ENCODE measurements at places on chromosomes 16 and 17.

DNA sequence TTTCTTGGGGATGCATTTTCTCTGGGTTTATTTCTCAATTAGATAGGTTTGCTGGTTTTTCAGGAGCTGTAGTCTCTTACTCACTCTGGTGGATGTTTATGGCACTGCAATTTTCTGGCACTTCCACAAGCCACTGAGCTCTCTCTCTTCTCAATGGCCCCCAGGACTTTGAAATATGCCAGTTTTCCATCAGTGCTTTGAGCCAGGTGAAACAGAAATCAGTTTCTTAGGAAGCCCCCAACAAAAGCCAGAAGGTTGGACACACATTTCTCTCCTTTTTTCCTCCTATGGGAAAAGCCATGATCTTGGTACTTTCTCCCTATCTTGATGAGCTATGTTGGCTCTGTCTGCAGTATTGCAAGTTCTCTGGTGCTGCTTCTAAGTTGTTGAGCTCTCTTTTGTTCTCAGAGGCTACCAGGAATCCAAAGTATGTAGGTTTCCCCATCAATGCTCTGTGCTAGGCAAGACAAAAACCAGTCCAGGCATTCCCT, 90.7 kb upstream of the SMIM36 start:
- no peak for DNase-seq

- no peak for DNase-seq
Observed at GRCh38 chr16:12318661-12319427, 342.3 kb downstream of the SNX29 start.

- no peak for DNase-seq
Observed at GRCh38 chr17:42525221-42525620, 10.8 kb upstream of the NAGLU start.

- DNase-seq, result no peak
Observed at GRCh38 chr17:43399839-43400328, 1.1 kb downstream of the ARL4D start.

GRCh38 chr17:5541610-5542202, 42.6 kb downstream of the NLRP1 start:
- peak; percentile 4 for DNase-seq

DNA sequence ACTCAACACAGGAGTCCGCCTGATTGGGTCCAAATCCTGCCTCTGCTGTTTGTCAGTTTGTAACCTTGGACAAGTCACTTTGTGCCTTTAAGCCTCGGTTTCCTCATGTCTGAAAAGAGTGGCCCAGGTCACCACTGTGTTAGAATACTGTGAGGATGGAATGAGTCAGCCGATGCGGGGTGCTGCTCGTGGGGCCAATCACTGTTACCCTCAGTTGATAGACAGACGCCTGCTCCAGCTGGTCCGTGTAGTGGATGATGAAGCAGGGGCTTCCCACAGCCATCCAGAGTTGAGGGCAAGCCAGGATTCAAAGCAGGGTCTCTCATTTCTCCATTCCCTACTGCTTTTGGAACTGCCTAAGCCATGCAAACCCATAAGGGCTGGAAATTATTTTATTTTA, 5.8 kb downstream of the FBXL19 start:
- DNase-seq, result no peak

DNA sequence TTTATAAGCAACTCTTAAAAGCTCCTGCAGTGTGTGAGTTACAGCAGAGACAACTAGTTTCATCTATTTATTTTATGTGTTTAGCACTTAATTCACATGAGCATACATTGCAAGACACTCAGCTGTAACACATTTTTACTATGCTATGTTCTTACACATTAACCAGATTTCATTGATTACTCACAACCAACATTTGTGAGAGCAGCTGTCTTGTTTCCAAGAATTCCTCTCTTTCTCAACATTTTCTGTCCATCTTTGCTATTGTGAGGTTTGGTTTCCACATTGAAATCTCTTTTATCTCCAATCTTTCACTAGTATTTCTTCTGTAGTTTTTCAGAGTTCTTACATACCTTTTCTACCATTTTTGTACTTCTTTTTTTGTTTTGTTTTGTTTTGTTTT, 51.2 kb downstream of the COPRS start:
- no peak for DNase-seq

- no peak for DNase-seq
Observed at GRCh38 chr16:88713054-88713453, 6.8 kb downstream of the CTU2 start.

DNA sequence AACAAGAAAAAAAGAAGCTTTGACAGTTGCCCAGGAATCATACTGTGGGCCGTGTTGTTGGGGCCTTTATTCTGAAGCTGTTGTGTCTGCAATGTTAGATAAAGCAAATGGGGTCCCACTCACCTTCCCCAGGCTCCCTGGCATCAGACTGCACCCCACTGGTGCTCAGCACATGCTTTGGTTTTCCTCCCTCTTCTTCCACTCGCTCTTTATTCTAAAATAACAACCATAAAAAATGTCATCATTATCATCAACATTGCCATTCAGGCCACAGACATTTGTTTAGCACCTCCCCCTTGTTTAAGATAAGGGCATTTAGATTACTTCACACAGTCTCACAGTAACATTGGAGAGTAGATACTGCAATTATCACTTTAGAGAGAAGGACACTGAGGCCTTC, 8.2 kb downstream of the MYLK3 start:
- DNase-seq, result no peak

DNA sequence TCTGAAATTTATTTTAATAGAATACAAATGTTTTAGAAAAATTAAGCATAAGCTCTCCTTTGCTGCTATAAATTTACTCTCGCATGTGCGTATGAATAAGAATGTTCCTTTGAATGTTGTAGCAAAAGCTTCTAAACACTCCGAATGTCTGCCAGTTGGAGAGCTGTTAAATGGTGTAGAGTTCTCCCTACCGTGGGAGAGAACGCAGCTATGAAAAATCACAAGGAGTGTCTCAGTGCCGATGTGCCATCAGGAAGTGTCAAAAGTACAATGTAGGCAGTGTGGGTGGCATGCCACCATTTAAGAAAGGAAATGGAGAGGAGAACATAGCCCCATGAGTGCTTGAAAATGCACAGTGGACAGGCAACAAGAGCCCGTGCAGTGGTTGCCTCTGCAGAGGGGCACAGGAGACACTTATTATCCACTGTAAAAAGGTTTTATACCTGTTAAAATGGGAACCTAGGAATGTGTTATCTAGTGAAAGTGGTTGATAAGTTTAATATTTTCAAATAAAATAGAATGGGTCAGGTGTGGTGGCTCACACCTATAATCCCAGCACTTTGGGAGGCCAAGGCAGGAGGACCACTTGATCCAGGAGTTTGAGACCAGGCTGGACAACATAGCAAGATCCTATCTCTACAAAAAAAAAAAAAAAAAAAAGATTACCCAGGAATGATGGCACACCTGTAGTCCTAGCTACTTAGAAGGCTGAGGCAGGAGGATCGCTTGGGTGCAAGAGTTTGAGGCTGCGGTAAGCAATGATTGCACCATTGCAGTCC, 144.0 kb downstream of the SOCS1 start:
- no peak for DNase-seq

DNA sequence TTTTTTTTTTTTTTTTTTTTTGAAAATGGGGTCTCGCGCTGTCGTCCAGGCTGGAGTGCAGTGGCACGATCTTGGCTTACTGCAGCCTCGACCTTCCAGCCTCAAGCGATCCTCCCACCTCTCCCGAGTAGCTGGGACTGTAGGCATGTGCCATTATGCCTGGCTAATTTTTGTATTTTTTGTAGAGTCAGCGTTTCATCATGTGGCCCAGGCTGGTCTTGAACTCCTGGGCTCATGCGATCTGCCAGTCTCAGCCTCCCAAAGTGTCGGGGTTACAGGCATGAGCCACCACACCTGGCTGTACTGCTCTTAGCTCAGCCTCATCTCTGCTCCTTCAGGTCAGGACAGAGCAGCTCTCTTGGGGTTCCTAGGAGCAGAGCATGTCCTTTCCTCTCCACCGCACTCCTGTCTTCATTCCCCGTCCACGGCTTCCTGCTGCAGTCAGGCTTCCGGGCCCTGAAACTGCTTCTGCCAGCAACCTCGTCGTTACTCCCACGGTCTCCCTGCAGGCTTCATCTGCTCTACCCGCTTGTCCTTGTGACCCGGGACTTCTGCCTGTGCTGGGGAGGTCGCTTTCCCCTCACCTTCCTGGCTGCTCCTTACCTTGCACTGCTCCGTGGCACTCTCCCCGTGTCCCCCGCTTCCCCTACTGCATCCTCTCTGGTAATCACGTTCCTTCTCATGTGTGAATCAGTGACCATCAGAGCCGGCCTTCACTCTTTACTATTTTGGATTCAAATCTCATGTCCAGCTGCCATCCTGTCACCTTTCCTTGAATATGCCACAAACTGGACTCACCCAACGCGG, 38.0 kb downstream of the PRMT7 start:
- no peak for DNase-seq

DNA sequence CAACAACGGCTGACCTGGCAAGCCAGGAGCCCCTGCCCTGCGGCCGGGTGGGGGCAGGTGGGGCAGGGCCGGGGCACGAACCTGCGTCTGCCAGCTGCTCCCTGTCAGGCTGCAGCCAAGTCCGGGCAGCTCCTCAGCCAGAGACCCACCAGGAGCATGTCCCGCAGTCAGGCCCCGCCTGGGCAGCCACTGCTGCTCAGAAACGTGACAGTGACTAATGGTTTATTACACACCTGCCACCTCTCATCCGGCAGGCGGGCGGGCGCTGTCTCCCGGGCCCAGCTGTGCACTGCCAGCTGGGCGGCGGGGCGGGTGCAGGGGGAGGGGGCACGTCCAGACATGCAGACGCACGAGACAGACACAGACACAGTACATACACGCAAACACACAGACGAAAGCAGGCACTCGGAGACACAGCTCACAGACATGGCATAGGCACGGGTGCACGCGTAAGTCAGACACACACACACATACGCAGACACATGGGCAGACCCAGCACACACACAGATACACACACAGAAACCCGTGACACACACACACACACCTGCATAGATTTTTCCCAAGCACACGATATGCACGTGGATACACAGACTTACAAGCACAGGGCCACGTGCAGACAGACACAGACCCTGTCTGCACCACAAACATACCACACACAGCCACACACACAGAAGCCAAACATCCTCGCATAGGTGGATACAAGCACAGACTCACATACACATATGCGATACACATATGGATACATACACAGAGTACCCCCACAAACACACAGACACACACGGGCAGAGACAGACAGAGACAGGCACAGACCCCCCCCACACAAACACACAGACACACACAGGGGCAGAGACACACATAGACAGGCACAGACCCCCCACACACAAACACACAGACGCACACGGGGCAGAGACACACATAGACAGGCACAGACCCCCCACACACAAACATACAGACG, 248.3 kb upstream of the CIBAR2 start:
- DNase-seq, result no peak

DNA sequence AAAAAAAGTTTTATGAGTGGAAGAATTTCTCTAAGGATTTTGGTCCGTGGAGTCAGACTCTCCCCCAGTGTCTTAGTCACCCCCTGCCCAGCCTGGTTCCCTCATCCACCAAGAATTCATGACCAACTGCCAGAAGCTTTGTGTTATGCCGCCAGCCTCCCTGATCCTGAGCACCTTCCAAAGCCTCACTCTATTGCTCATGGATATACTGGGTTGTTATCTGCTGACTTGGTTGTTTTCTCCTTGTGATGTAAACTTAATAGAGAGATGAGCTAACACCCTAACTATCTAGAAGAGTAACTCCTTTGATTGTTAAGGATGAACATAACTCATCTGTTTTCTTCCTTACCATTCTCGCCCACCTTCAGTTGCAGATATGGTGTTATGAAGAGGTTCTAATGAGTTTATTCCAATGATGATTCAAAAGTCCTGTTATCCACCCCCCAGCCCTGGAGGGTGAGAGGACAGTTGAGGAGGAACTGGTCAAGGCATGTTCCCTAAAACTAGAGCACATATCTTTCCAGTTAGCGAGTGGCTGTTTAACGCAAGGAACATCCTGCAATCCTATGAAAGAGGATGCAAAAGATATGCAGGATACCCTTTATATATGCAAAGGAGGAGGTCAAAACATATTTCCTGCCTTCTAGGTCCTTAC, 1.5 kb upstream of the PSMD3 start:
- no peak for DNase-seq

DNA sequence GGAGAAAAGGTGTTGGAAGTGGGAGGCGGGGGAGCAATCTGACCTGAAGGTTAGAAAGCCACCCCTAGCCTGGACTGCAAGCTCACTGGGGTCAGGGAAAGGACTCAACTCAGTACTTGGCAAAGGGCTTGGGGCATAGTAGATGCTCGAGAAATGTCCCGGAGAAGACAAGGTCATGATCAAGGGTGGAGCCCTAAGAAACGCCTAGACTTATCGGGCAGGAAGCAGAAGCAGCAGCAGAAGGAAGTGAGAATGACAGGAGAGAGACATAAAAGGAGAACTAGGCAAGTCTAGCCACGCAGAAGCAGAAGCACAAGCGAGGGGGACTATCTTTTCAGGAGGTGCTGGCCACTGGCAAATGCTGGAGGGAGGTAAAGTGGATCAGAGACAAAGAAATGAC, 10.2 kb downstream of the COTL1 start:
- DNase-seq, result no peak

GRCh38 chr16:66936889-66937554, 1.7 kb downstream of the CES2 start:
- no peak for DNase-seq

- DNase-seq, result no peak
Observed at GRCh38 chr17:40901981-40902474, 17.0 kb upstream of the KRT20 start.

DNA sequence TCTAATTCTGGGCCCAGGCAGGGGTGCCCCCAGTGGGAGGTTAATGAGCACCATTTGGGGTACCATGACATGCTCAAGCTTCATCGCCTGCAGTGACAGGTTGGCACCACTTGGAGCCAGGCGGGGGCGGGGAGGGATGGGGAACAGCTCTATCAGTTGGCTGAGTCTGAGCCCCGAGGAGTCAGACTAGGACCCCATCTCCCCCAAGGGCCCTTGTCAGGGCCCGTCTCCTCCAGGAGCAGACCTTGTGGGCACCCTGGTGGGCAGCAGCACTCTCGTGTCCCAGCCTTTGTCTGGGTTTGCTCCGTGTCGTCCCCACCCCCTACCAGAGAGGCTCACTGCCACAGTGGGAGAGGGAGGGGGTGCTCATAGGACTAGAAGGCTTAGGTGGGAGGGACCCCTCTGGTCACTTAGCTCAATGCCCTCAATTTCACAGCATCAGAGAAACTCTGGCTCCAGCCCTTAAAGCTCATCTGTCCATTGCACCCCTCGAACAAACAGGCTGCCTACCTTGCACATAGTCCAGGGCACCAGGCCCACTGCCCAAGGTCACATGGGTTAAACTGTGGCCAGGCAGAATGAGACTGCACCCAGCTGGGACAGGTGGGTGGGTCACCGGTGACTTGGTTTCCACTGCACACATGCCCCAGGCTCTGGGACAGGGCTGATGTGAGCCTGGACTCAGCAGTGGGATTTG, 4.1 kb downstream of the PPP1R9B start:
- DNase-seq, result peak; percentile 41
